Dermis blood vessel endothelial cell (primary cell): ENCODE measurements at places on chromosomes 11 and 22. TPM values are rescaled to one million over a fixed set of nuclear protein-coding genes. Genes with fewer than 3 reads are reported as not detected.

Gene GRM5
- total RNA-seq = under 0.01 TPM in 1 of 2 replicates, not detected in the other

Gene TESMIN
- total RNA-seq = 2.4 and 6.0 TPM in 2 replicates

Gene MPEG1
- not detected in 2 replicates for total RNA-seq

Gene NCAM1
- total RNA-seq = 2.2 and 3.4 TPM in 2 replicates

Gene TMPRSS5
- 0.14 and 0.17 TPM in 2 replicates for total RNA-seq
